ENCODE measurements at places on chromosomes 2 and 18.

GRCh38 chr18:42100911-42101310 is 145.9 kb downstream of the PIK3C3 start:
- no peak for DNase-seq

- no peak for DNase-seq
Measured at GRCh38 chr2:194545978-194546377, 1111.0 kb upstream of the SLC39A10 start.

DNA sequence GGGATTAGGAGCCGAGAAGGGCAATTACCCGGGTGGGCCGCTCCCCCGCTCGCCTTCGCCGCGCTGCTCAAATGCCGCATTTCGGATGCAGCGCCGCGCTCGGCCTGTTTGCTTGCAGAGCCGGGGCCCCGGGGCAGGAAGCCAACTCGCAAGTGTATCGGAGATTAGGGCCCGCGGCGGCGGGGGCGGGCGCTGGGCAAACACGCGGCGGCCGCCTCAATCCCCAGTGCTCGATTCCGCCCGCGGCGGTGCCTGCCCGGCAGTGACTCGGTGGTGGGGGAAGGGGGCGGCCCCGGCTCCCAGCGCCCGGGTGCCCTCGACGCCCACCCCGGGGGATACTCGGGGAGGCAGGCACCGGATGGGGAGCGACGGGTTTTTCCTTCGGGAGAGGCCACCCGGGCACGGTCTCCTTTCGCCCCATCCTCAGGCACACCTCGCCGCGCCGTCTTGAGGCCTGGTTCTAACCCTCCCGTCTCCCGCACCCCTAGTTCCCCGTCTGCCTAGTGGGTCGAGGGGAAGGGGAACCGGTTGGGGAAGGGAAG is 26.6 kb upstream of the NOTO start:
- DNase-seq: peak; percentile 41

- DNase-seq: no peak
Measured at GRCh38 chr2:121123268-121123667, 161.7 kb downstream of the TFCP2L1 start.

DNA sequence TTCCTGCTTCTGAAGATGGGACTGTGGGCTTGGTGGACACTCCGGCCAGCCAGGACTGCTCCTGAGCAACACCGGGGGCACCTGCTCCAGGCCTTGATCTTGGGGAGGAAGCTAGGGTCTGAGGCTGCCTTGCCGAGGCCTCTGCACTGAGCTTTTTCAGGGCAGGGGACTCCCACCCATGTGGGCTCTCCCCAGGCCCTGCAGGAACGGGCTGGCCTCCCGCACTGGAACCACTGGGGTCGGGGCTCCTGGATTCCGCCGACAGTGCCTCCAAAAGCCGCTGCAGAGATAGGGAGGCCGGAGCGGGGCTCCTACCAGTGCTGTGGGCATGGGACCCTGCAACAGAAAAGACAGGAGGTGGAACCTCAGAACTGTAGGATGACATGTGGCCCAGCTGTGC is 7.6 kb upstream of the ADRA2B start:
- DNase-seq: no peak

- no peak for DNase-seq
Measured at GRCh38 chr2:46813680-46814079, 101.9 kb downstream of the MCFD2 start.
